BJ (cell line): ENCODE measurements at places on chromosomes 2 and 18. TPM values are rescaled to one million over a fixed set of nuclear protein-coding genes. Genes with fewer than 3 reads are reported as not detected.

POMC gene
- 0.27 and 0.43 TPM in 2 replicates for polyA plus RNA-seq

PJVK gene
- 1.5 and 2.8 TPM in 2 replicates for polyA plus RNA-seq

ANKRD62 gene
- polyA plus RNA-seq, result not detected in 2 replicates

SKOR2 gene
- not detected in 2 replicates for polyA plus RNA-seq

GRCh38 chr18:56563568-56563967 lies 74.8 kb downstream of the TXNL1 start:
- no peak for DNase-seq

GRCh38 chr2:113225263-113226259 lies 51.8 kb downstream of the PSD4 start:
- DNase-seq, result no peak

DNA sequence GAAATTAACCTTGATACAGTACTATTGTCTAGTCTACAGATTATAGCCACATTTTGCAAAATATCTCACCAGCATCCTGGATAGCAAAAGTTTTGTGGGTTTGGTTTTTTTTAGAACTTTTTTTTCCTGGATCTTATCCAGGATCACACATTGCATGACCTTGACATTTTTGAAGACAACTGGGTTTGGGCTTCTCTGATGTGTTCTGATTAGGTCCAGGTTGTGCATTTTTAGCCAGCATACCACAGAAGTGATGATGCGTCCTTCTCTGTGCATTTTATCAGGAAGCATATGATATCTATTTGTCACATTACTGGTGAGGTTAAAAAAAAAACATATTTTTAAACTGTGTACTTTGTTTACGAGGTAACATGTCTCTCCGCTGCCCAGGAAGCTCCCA lies 221.0 kb upstream of the OSR1 start:
- no peak for DNase-seq

DNA sequence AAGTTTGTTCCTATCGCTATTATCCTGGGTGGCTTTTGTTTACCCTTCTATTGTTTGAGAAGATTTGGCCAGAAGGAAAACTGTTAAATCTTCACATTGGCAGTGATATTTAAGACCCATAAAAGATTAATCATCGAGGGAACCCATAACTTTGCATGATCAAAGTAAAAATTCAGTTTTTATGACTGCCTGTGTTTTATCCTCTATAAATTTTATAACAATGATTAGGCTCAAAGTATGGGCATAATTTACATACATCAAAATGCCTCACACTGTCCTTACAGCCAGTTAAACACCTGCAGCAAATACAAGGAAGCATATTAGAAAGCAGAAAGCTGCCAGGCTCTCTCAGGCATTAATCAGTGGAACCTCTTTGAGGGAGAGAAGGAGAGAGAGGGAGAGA lies 289.1 kb downstream of the ICOS start:
- DNase-seq, result no peak
